Activated T-cell treated with anti-CD3 and anti-CD28 coated beads, Interleukin-2, amount 50 U/mL, for 72 hours (primary cell): ENCODE measurements at places on chromosomes 16 and 17. TPM values are rescaled to one million over a fixed set of nuclear protein-coding genes. Genes with fewer than 3 reads are reported as not detected.

GRCh38 chr16:11050944-11051343 is 106.6 kb downstream of the CLEC16A start:
- H3K4me3 ChIP-seq = no peak overlapping the region
- no peak overlapping the region for H3K27ac ChIP-seq
- no peak for DNase-seq
- no peaks in the 10 kb centered on the region for H3K27me3 ChIP-seq
- H3K36me3 ChIP-seq = peaks cover 25% of the 10 kb centered on the region

DNA sequence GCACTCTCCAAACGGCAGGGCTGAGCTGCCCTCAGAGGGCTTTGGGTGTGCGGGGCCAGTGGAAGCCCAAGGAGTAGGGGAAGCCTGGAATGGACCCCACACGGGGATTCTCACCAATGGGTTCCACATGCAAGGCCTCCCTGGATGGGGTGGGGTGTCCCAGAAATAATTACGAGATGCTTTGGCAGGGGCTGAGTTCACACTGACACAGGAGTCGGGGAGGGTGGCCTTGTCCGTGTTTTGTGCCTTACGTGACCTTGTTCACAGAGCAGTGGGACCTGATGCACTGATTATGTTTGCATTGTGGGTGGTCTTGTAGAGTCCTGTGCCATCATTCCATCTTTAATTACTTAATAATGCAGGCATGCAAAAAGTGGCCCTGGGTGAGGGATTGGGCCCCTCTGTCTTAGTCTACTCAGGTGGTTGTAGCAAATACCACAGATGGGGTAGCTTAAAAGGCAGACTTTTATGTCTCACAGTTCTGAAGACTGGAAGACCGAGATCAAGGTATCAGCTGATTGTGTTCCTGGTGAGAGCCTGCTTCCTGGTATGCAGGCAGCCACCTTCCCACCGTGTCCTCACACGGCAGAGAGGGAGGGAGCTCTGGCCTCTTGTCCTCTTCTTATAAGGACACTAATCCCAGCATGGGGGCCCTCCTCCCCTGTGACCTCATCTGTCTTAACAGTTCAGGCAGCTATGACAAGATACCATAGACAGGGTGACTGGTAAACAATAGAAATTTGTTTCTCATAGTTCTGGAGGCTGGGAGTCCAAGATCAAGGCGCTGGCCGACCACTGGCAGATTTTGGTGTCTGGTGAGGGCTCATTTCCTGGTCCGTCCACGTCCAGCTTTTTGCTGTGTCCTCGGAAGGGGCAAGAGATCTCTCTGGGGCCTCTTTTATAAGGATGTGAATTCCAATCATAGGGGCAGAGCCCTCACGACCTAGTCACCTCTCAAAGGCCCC is 239.4 kb downstream of the IRF8 start:
- H3K27me3 ChIP-seq = peaks cover 11% of the 10 kb centered on the region
- no peak overlapping the region for H3K27ac ChIP-seq
- H3K4me3 ChIP-seq = no peak overlapping the region
- H3K4me1 ChIP-seq = no peaks in the 10 kb centered on the region
- no peak for DNase-seq

The TPSG1 gene
- total RNA-seq = not detected

The RUNDC3A gene
- 0.35 TPM for total RNA-seq

The RGS11 gene
- 0.19 TPM for total RNA-seq

The TBC1D3B gene
- 21.4 TPM for total RNA-seq

- H3K4me3 ChIP-seq = peak overlapping the region; percentile 99
- peaks cover 52% of the 10 kb centered on the region for H3K4me1 ChIP-seq
- H3K27me3 ChIP-seq = no peaks in the 10 kb centered on the region
- peaks cover 4% of the 10 kb centered on the region for H3K36me3 ChIP-seq
Observed at GRCh38 chr17:51121620-51122472, 1.2 kb upstream of the SPAG9 start.

The MARCHF10 gene
- not detected for total RNA-seq

DNA sequence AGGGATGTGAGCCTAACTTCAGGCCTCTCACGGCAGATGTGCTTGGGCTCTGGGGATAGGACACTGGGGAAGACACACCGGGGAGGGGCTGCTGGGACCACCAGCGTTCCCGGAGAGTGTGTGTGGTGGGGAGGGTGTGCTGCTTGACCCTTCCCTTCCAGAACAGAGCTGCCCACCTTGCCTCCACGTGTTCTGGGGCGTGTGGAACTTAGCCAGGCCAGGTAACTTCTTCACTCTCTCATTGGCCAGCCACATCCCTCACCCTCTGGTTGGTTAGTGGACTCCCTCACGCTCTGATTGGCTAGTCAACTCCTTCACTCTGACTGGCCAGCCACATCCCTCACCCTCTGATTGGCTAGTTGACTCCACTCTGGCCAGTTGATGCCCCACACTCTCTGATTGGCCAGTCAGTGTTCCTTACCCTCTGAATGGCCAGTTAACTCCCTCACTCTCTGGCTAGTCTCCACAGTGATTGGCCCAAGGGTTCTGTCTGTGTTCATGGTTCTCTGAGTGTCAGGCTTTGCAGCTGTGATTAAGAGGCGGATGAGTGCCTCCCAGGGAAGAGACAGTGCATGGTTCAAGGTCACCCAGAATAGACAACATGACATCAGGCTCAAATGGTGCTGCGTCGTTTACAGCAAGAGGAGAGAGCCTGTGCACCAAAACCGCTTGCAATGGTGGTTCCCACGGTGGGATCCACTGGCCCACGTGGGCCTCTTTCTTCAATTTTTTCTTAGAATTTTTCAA is 10.0 kb downstream of the TMEM235 start:
- H3K27ac ChIP-seq = no peak overlapping the region
- peaks cover 9% of the 10 kb centered on the region for H3K4me1 ChIP-seq
- DNase-seq = no peak
- H3K27me3 ChIP-seq = no peaks in the 10 kb centered on the region
- H3K36me3 ChIP-seq = no peaks in the 10 kb centered on the region

DNA sequence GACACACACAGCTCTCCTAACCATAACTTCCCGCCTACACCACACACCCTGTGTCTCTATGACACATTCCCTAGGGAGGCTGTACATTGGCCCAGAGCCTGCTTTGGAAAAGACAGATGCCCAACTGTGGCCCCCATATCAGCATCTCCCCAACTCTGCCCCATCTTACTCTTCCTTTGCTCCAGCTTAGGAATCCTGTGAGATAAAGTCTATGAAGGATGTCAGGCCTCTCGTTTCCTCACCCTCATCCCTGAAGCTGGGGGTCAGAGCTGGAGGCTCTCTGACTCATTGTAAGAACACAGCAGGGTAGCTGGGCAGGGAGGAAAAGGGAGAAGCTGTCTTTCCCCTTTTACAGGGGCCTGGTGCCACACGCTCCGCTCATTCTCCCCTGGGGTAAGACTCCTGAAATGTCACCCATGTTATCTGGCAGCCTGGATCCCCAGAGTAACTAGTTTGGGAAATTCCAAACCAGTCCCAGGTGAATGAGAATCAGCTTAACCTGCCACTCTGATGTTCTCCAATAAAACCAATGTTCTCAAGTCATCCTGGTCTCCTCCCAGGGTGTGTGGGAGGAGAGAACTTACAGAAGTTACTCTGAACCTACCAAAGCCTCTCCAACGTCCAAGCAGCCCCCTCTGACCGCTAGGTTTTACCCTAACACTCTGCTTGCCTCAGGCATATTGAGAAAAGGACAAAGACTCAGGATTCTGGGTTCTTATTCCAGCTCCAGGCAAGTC is 2.8 kb downstream of the RAPGEFL1 start:
- H3K27ac ChIP-seq = no peak overlapping the region
- no peak overlapping the region for H3K4me3 ChIP-seq
- DNase-seq = no peak
- no peaks in the 10 kb centered on the region for H3K27me3 ChIP-seq
- peaks cover 16% of the 10 kb centered on the region for H3K4me1 ChIP-seq

DNA sequence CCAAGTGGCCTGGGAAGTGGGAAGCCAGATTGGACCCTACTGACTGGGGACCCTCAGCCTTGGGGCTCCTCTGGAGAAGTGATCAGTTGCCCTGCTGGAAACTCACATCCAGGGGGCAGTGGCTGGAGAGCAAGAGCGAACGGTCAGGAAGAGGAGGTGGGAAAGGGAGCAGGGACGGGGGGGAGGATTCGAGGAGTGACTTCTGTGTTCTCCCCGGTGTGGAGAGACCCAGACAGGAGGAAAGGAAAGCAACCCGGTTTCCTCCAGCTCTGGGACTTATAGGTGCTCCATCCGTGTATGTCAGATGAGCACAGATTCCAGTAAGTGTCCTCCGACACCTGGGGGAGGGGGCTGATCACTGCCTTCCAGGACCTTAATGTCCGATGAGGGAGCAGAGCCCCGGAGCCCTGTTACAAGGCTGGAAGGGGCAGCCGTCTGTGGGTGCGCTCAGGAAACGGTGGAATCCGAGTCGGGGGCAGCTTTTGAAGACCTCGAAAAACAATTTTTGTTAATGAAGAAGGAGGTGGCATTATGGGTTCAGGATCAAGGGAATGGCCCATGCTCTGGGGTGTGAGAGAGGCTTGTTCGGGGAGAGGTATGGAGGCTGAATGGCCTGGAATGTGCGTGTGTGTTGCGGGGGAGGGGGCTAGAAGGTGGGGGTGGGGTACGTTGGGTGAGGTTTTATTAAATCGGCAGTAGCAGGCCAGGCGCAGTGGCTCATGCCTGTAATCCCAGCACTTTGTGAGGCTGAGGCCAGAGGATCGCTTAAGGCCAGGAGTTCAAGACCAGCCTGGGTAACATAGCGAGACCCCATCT is 34.8 kb upstream of the NDRG4 start:
- no peak for DNase-seq
- H3K4me3 ChIP-seq = peak overlapping the region; percentile 56
- no peak overlapping the region for H3K27ac ChIP-seq

The TUBB3 gene
- 2.7 TPM for total RNA-seq

GRCh38 chr17:2266045-2266864 is 37.3 kb downstream of the SMG6 start:
- H3K27ac ChIP-seq = peak overlapping the region; percentile 96
- H3K36me3 ChIP-seq = peaks cover 7% of the 10 kb centered on the region
- no peaks in the 10 kb centered on the region for H3K27me3 ChIP-seq
- H3K4me3 ChIP-seq = peak overlapping the region; percentile 94
- DNase-seq = peak; percentile 91

DNA sequence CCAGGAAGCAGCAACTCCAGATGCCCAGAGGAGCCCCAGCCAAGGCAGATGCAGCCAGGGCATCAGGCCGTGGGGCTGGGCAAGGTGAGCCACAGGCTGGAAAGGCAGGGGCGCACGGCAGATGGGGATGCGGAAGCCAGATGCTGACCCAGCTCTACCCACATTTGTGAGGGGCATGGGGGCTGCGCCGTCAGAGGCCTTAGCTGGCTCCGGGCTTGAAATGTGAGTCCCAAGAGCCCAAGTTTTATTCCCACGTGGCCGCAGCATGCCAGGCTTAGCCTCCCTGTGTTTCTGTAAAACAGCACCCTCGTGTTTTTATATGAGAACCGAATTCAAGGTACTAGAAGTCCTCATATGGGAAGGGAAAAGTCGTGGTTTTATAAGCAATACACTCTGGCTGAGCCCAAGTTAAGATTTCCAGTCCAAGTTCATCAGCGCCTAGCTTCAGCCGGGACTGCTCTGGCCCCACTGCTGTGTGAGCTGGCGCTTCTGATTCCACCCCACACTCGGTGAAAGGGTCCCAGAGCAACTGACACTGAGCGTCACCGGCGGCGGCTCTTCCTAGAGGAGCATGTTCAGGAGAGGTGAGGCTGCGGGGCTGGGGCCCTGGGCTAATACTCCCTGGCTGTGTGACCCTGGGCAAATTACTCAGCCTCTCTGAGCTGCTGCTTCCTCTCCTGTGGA is 6.7 kb upstream of the C16orf95 start:
- no peak overlapping the region for H3K4me3 ChIP-seq
- H3K4me1 ChIP-seq = peaks cover 3% of the 10 kb centered on the region
- no peaks in the 10 kb centered on the region for H3K27me3 ChIP-seq

GRCh38 chr16:15616475-15617165 is 26.3 kb downstream of the MARF1 start:
- H3K4me1 ChIP-seq = no peaks in the 10 kb centered on the region
- H3K4me3 ChIP-seq = no peak overlapping the region
- no peak for DNase-seq
- H3K36me3 ChIP-seq = peaks cover 15% of the 10 kb centered on the region
- H3K27me3 ChIP-seq = no peaks in the 10 kb centered on the region

- no peak for DNase-seq
- H3K4me3 ChIP-seq = peak overlapping the region; percentile 81
- no peaks in the 10 kb centered on the region for H3K27me3 ChIP-seq
- H3K36me3 ChIP-seq = peaks cover 22% of the 10 kb centered on the region
Observed at GRCh38 chr17:80751946-80752581, 207.4 kb downstream of the RPTOR start.

GRCh38 chr17:70161519-70161918 is 7.8 kb upstream of the KCNJ2 start:
- DNase-seq = no peak
- no peak overlapping the region for H3K4me3 ChIP-seq
- H3K27me3 ChIP-seq = peaks cover 23% of the 10 kb centered on the region

- no peak overlapping the region for H3K4me3 ChIP-seq
- DNase-seq = no peak
- H3K27me3 ChIP-seq = no peaks in the 10 kb centered on the region
- H3K27ac ChIP-seq = no peak overlapping the region
Observed at GRCh38 chr17:78883533-78884131, 19.4 kb downstream of the CEP295NL start.

- no peak overlapping the region for H3K4me3 ChIP-seq
- no peak overlapping the region for H3K27ac ChIP-seq
- no peak for DNase-seq
- H3K27me3 ChIP-seq = no peaks in the 10 kb centered on the region
- H3K4me1 ChIP-seq = no peaks in the 10 kb centered on the region
Observed at GRCh38 chr16:75965504-75966374, 239.4 kb upstream of the CPHXL start.

The RRAD gene
- 1.6 TPM for total RNA-seq

- H3K27me3 ChIP-seq = no peaks in the 10 kb centered on the region
- peaks cover 24% of the 10 kb centered on the region for H3K4me1 ChIP-seq
- no peak for DNase-seq
- H3K4me3 ChIP-seq = no peak overlapping the region
- peaks cover 24% of the 10 kb centered on the region for H3K36me3 ChIP-seq
- H3K27ac ChIP-seq = no peak overlapping the region
Observed at GRCh38 chr16:16005721-16006120, 56.3 kb downstream of the ABCC1 start.

GRCh38 chr16:56682703-56683397 is 580 bp downstream of the MT1X start:
- peak overlapping the region; percentile 93 for H3K27ac ChIP-seq
- peak overlapping the region; percentile 94 for H3K4me3 ChIP-seq
- H3K27me3 ChIP-seq = no peaks in the 10 kb centered on the region
- H3K36me3 ChIP-seq = peaks cover 6% of the 10 kb centered on the region
- H3K4me1 ChIP-seq = peaks cover 38% of the 10 kb centered on the region
- DNase-seq = no peak

DNA sequence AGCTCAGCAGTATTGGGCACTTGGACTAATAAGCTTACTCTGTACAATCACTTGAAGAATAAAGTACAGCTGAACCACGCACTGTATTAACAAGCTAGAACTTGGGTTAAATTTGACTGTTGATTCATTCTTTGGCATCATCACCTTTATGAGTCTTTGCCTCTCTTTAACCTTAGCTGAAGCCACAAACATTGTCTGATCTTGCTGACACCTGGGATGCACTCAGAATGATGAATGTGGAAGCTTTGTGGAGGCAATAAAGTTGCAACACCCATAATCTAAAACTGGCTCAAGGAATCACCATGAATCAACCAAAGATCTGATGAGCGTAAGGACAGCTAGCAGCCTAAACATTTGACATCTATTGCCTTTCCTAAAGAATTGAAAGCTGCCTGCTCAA is 590.6 kb upstream of the SOX9 start:
- H3K36me3 ChIP-seq = no peaks in the 10 kb centered on the region
- no peaks in the 10 kb centered on the region for H3K27me3 ChIP-seq

GRCh38 chr17:77145612-77146245 is 5.0 kb downstream of the SEC14L1 start:
- H3K36me3 ChIP-seq = peaks cover 52% of the 10 kb centered on the region
- DNase-seq = no peak
- peaks cover 73% of the 10 kb centered on the region for H3K4me1 ChIP-seq
- no peaks in the 10 kb centered on the region for H3K27me3 ChIP-seq
- peak overlapping the region; percentile 20 for H3K27ac ChIP-seq
- H3K4me3 ChIP-seq = peak overlapping the region; percentile 66

The HOXB1 gene
- not detected for total RNA-seq
